ENCODE measurements at places on chromosomes 1 and 21.

- no peak for DNase-seq
Measured at GRCh38 chr1:160608057-160608456, 28.8 kb upstream of the CD84 start.

DNA sequence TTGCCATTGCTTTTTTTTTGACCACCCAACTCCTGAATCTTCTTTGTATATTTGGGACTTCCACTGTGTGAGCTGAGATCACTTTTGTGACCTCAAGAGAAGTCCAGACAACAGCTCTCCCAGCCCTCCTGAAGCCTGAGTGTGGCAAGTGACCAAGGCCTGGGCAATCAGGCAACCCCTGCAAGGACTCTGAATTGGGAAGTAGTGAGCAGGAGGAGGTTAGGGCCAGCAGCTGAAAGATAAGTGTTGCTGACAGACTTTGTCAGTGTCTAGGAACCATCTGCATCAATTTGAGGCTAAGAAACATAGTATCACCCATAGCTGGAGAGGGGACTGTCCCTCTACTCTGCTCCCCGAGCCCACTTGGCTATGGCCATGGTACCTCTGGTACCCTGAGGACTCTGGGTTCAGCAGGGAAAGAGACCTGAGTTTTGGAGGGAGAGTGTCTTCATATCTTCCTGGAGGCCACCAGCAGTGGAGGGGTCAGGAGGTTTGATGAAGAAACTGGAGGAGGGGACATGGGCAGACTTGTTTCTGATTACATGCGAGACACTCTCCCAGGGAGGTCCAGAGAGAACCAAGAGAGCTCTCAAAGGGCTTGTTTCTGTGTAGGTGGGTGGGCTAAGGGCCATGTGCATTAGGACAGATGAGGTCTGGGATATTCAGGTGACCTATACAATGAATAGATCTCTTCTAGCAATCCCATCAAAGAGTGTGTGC lies 147.0 kb upstream of the DNAH14 start:
- DNase-seq: no peak

DNA sequence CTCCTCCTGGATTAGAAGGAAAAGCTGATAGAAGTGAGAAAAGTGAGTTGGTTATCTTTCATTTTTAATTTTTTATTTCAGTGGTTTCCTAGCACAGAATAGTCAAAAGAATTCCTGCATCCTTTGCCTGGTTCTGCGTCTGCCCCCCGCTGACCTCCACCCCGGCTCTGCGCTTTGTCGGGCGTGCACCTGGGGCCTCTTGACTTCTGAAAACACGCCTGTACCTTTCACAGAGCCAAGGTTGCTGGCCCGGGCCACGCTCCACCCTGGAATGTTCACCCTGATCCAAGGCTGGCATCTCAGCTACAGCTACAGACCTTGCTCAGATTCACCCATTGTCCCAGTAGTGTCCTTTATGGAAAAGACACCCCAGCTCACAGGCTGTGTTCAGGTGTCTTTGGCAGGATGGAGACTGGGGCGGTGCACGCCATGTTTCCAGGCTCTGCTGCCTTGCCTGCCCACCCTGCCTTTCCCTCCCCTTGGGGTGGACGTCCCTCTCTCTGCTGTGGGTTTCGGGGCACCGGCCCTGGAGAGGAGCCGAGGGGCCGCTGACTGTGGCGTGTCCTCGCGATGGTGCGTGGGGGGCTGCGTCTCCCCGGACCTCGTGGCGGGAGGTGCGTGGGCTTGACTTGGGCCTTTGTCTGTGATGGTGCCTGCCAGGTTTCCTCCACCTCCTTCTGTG lies 40.3 kb upstream of the DIP2A start:
- no peak for DNase-seq

GRCh38 chr1:118827636-118828035 lies 160.5 kb downstream of the TBX15 start:
- DNase-seq: no peak

GRCh38 chr1:25909040-25909439 lies 2.8 kb upstream of the STMN1 start:
- DNase-seq: no peak

DNA sequence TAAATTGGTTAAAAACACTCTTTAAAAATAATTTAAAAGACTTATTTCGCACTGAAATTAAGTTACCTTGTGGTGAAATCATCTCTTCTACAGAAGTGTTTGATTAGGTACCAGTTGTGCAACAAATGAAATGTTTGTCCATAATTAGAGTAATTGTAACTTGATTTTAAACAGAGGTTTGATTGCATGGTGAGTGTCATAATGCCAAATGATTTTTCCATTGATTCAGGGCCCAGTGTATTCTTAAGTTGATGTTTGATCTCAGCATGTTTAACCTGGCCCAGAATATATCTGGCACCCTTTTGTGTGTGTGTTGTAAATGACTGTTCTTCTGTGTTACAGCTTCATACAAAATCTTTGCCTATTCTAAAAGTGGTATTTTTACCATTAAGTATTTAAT lies 28.5 kb downstream of the LRRC8B start:
- DNase-seq: no peak

- no peak for DNase-seq
Measured at GRCh38 chr1:160326418-160326817, 16.6 kb downstream of the COPA start.

- no peak for DNase-seq
Measured at GRCh38 chr1:50126927-50127715, 18.4 kb downstream of the ELAVL4 start.

DNA sequence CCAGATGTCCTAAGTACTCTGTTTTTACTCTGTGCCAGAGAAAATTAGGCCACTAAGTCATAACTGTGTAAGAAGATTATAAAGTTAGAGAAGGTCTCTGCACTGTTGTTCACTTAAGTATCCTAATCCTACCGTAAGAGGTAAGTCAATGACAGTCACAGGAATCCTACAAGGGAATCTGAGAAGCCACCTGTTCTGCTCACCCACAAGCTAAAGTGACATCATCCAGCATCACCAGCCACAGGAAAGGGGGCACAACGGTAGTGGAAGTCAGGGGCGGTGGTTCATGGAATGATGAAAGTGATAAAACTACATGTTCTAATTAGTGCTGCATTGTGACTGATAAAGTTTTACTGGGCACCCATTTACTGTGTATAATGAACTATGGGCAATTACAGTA lies 92.7 kb downstream of the PLD5 start:
- DNase-seq: no peak

- peak; percentile 48 for DNase-seq
Measured at GRCh38 chr1:16122916-16123315, 33.0 kb downstream of the EPHA2 start.

- DNase-seq: no peak
Measured at GRCh38 chr1:79262745-79263258, 256.3 kb upstream of the ADGRL4 start.

DNA sequence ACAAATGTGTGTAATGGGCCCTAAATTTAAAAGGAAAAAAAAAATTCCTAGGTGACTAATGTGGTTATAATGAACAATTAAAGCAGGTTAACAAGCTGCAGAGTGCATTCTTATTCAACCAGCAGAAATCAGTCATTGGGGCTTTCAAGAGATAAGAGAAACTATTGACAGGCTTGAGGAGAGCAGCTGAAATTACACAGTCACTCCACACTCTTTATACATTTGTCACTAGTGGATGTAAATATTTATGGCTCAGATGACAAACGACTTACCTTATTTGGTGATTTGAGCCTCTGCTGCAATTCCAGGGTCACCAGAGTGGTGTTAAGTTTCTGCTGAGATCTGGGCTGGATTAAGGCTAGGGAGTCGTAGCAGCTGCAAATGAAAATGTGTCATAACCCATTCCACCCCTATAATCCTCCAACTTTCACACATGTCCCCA lies 896.3 kb downstream of the TTLL7 start:
- DNase-seq: no peak

- no peak for DNase-seq
Measured at GRCh38 chr1:234958706-234959657, 169.7 kb downstream of the TOMM20 start.

DNA sequence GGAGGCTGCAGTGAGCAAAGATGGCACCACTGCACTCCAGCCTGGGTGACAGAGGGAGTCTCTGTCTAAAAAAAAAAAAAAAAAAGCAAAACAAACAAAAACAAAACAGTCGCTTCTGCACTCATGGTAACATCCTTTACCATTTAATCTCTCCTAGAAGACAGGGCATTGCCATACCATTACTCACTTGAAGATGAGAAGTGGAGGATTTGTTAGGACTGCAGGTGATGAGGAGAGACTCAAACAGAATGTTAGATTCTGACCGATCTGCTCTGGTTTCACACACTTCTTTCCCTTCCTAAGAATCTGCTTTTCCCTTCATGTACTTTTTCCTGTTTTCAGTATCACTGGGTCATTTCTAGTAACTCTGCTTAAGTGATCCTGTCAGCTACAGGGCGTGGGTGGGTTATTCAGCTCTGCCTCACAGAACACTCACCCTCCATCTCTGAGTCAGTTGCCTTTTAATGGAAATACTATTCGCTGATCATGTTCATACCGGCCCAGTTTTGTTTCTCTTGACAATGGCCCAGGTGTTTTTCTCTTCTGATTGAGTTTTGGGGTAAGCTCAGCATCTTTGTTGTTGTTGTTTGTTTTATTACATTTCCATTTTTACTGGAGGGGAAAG lies 148.0 kb upstream of the ERG start:
- no peak for DNase-seq

- no peak for DNase-seq
Measured at GRCh38 chr1:150210706-150211105, 25.2 kb downstream of the ANP32E start.

DNA sequence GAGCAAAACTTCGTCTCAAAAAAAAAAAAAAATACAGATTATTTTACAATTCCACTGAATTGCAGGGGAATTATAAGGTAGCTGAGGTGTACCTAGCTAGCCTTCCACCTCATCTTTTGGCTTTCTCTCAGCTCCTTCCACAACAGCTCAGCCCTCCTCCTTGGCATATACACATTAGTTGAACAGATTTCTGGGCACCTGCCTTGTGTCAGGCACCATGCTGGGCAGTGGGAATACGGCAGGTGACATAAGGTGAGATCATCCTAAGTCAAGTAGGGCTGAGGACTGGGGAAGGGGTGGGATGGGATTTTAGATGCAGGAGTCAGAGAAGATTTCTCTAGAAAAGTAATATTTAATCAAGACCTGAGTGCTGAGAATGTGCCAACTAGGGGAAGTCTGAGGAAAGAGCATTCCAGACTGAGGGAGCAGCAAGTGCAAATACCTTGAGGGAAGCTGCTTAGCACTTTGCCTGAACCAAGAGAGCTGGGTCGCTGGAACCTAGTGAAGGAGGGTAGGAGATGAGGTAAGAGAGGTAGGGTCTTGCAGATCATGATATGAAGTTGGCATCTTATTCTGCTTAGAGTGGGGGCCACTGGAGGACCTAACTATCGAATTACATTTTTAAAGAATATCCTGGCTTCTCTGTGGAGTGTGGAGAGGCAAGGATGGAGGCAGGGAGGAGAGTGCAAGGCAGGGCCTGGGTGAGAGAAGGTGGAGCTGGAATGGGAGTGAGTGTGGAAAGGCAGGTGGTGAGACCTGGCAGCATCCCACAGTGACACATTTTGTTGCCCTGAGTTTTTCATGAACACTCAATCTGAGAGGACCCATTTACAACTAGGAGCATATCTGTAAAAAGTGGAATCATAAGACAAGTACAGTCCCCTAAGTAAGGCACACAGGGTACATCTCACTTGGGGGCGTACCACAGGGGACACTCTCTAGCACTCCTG lies 28.2 kb downstream of the LAMC2 start:
- no peak for DNase-seq

DNA sequence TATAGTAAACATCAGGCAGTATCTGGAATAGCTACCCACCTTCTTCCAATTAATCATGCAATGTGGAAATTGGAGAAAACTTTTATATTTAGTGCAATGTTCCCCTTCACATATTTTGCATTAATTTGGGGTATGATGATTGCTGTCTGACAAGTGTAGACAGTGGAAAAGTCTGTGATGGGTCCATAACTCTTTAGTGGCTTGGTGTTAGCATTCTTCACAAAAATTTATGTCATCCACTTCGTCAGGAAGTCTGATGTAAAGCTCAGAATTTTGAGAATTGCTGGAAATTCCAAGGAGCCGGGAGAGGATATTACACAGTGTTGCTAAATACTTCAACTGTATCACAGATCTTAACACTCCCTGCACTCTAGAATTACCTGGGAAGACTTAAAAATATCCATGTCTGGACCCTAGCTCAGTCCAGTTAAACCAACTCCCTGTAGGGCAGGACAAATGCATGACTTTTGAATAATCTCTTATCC lies 549.7 kb upstream of the PLXNA2 start:
- DNase-seq: no peak

DNA sequence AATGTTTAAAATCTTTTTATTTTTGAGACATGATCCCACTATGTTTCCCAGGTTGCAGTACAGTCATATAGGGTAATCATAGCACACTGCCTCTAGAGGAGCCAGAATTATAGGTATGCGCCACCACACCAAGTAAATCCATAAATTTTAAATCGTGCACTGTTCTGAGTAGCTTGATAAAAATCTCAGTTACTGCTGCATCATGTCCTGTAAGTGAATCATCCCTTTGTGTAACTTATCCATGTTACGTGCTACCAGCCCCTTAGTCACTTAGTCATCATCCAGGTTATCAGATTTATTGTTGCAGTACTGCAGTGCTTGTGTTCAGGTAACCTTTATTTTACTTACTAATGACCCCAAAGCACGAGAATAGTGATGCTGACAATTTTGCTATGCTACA lies 1770.9 kb downstream of the BRINP3 start:
- no peak for DNase-seq

DNA sequence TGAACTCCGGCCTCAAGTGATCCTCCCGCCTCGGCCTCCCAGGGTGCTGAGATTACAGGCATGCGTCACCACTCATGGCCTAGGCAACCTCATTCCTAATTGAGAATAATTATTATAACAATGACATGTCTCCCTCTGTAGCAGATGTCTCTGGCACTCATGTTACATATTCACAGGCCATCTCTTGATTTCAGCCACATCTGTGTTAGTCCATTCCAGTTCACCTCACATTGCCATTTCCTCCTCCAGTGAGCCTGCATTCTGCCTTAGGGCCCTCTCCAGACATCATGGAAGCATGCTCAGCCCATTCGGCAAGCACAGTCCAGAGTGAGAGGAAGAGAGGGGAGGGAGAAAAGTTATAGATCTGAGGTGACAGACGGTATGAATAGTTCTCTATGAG lies 32.5 kb downstream of the CDKN2C start:
- no peak for DNase-seq

- DNase-seq: no peak
Measured at GRCh38 chr1:176384841-176385240, 78.1 kb upstream of the PAPPA2 start.

DNA sequence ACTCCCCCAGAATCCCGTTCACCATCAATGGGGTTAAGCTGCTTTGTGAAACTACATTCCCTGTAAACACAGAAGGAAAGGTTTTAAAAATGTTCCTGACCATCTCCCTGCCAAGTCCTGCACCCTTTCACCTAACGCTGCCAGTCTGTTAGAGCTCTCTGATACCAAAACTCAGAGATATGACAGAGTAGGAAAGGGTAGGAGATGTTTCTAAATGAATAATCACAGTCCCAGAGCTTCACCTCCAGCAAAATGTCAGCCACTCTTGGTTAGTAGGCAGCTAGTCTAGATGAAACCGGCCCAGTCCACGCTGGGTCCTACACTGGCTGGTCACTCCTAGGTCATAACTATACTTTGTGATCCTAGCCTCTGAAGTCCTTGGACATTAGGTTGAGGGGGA lies 26.7 kb downstream of the SLAMF6 start:
- DNase-seq: no peak

Data from CD4-positive, alpha-beta T cell treated with Interleukin-2 at 100 ng/mL for 4 hours (primary cell).